Right ventricle myocardium inferior (tissue), 1 donor: ENCODE measurements at places on chromosomes 5 and 9. TPM values are rescaled to one million over a fixed set of nuclear protein-coding genes. Genes with fewer than 3 reads are reported as not detected.

Gene PLAC8L1
- total RNA-seq: not detected

Gene CRHBP
- total RNA-seq: 1.3 TPM

DNA sequence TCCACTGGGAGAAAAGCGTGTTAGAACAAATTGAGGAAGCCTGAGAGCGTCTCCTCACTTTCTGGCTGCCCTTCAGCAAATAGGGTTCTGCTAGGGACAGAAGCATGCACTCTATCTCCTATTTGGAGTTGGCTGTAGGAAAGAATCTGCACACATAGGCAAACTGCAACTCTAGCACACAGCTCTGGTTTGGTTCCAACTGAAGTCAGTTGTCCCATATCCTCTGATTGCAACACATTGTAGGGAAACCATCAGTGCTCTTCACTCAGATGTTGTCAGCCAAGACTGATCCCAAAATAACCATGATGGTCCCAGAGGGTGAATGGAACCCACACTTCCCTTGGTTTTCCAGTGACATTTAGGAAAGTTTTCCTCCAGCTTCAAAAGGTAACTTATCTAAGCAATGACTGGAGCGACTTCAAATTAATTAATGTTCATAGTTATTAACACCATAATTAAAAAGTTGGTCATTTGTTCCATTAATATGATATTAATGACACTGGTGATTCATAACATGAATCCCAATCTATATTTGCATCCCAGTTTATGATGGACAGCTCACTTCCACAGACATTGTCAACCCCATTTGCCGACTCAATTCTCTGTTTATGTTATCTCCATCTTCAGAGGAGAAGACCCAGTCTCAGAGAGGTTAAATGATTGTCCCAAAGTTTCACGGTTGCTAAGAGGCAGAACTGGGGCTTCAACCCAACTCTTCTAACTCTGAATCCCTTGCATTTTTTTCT, 136.7 kb upstream of the ZNF462 start:
- DNase-seq: no peak

- no peak for DNase-seq
Measured at GRCh38 chr5:31378838-31379237, 153.1 kb downstream of the DROSHA start.

Gene DOK3
- 4.4 TPM for total RNA-seq

- DNase-seq: no peak
Measured at GRCh38 chr9:86200599-86201162, 58.8 kb downstream of the C9orf153 start.

Gene CCDC192
- total RNA-seq: not detected

GRCh38 chr5:159559337-159559736, 229.1 kb upstream of the IL12B start:
- DNase-seq: no peak

Gene PCSK5
- total RNA-seq: 4.5 TPM

DNA sequence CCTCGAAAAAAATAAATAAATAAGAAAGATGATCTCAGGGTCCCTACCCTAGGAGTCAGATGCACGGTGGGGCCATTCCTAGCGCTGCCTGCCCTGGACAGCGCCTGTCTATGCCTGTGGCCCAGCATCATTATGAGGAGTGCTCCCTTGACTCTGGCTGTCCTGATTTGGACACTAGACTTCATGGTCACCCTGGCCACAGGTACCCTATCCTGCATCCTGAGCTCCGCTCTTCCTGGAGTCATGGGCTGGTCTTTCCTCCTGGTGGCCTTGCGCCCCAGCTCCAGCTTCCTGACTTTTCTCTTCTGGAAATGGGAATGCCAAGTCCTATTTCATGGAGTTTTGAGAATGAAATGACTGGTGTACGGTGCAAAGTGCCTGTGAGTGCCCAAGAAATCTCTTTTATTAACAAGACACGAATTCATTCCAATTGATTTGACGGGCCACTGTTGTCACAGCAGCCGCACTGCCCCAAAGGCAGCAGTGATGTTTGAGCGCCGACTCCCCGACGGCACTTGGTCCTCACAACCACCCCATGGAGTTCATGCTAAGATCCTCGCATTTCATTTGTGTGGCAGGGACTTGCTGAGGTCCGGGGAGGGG, 564 bp upstream of the AIF1L start:
- DNase-seq: no peak

- DNase-seq: no peak
Measured at GRCh38 chr5:180613188-180613813, 22.0 kb upstream of the SCGB3A1 start.

Gene JAKMIP2
- total RNA-seq: 0.16 TPM

- no peak for DNase-seq
Measured at GRCh38 chr5:174187001-174187400, 141.5 kb downstream of the NSG2 start.

Gene PCDHGA7
- total RNA-seq: 7.2 TPM
